ENCODE measurements at places on chromosomes 3 and 15. TPM values are rescaled to one million over a fixed set of nuclear protein-coding genes. Genes with fewer than 3 reads are reported as not detected.

DNA sequence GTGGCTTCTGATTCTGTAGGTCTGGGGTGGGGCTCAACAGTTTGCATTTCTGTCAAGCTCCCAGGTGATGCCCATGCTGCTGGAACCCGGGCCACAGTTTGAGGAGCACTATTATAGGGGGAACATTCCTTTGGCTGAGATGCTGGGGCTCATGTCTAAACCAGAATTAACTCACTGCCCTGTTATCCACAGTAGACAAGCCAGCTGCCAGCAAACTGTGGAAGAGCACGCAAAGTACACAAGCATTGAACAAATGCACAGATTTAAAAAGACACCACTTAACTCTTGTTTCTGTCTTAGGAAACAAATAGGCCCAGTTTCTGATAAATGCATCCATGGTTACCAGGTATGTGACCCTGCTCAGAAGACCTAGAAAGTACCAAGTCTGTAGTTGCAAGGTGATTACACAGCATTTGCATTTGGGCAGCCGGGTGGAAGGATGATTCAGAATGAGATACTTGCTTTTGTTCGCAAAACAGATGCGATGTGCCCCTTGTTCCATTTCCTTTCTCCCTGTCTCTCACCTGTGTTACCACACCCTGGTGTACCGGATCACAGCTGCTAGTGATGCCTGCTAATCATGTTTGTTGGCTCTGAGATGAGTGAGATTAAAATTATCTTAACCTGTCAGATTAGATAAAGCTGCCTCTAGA is 12.4 kb downstream of the GYG1 start:
- no peaks in the 10 kb centered on the region for H3K27me3 ChIP-seq
- no peak for DNase-seq
- H3K27ac ChIP-seq, result no peak overlapping the region
- no peaks in the 10 kb centered on the region for H3K4me1 ChIP-seq
- no peak overlapping the region for H3K4me3 ChIP-seq

- no peaks in the 10 kb centered on the region for H3K27me3 ChIP-seq
- no peak overlapping the region for H3K27ac ChIP-seq
- peaks cover 12% of the 10 kb centered on the region for H3K4me1 ChIP-seq
- no peak for DNase-seq
Observed at GRCh38 chr15:38088971-38089370, 154.5 kb downstream of the TMCO5A start.

- H3K4me1 ChIP-seq, result peaks cover 13% of the 10 kb centered on the region
- no peaks in the 10 kb centered on the region for H3K27me3 ChIP-seq
- no peak overlapping the region for H3K4me3 ChIP-seq
- no peaks in the 10 kb centered on the region for H3K36me3 ChIP-seq
Observed at GRCh38 chr15:75641179-75641503, 1.1 kb upstream of the IMP3 start.

ATP13A5 gene
- polyA plus RNA-seq, result 0.26 TPM

ZSCAN2 gene
- 18.6 TPM for polyA plus RNA-seq

DZIP1L gene
- 6.6 TPM for polyA plus RNA-seq

PLSCR4 gene
- 42.5 TPM for polyA plus RNA-seq

DNA sequence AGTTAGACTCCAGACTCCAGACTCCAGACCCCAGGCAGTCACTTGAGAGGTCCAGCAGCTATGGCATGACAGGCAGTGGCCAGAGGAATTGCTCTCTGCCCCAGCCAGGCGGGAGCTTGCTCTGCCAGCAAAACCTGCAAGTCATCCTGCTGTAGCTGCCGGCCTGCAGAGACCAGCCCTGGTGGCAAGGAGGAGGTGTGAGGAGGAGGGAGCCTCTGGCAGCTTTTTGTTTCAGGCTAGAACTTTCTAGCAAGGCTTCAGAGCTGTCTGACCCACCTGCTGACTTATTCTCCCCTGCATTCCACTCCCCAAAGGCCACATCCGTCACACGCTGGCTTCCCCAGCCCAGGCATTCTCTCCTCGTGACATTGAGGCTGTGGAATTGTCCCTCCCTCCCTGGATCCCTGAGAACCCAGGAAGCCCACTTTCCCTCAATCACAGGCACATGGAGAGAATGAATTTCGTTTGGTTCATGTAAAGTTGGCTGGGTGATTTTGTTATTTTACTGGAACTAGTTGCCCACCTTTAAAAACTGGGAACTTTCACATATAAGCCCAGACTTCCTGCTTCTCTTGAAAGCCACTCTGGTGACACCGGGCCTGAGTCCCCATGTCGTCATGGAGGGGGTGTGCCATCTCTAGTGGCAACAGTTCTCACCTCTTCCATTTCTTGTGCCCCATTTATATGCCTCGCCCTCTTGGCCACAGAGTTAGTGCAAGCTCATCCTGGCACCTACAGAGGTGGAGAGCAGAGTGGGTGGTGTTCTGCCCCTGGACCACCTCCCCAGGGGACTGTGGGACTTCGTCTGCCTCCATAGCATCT is 82.7 kb downstream of the ABHD5 start:
- H3K36me3 ChIP-seq, result no peaks in the 10 kb centered on the region
- H3K27ac ChIP-seq, result no peak overlapping the region
- DNase-seq, result peak; percentile 57
- no peaks in the 10 kb centered on the region for H3K27me3 ChIP-seq
- H3K4me3 ChIP-seq, result no peak overlapping the region

DNA sequence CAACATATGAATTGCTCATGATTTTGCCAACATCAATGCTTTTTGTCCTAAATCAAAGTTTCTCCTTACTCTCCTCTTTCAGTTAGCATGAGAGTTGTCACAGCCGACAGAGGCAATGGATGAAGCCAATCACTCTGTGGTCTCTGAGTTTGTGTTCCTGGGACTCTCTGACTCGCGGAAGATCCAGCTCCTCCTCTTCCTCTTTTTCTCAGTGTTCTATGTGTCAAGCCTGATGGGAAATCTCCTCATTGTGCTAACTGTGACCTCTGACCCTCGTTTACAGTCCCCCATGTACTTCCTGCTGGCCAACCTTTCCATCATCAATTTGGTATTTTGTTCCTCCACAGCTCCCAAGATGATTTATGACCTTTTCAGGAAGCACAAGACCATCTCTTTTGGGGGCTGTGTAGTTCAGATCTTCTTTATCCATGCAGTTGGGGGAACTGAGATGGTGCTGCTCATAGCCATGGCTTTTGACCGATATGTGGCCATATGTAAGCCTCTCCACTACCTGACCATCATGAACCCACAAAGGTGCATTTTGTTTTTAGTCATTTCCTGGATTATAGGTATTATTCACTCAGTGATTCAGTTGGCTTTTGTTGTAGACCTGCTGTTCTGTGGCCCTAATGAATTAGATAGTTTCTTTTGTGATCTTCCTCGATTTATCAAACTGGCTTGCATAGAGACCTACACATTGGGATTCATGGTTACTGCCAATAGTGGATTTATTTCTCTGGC is 2.5 kb downstream of the OR4F6 start:
- no peaks in the 10 kb centered on the region for H3K4me1 ChIP-seq
- no peak overlapping the region for H3K27ac ChIP-seq
- no peaks in the 10 kb centered on the region for H3K27me3 ChIP-seq
- no peaks in the 10 kb centered on the region for H3K36me3 ChIP-seq
- H3K4me3 ChIP-seq, result no peak overlapping the region

CKMT1B gene
- polyA plus RNA-seq, result 0.57 TPM

DNA sequence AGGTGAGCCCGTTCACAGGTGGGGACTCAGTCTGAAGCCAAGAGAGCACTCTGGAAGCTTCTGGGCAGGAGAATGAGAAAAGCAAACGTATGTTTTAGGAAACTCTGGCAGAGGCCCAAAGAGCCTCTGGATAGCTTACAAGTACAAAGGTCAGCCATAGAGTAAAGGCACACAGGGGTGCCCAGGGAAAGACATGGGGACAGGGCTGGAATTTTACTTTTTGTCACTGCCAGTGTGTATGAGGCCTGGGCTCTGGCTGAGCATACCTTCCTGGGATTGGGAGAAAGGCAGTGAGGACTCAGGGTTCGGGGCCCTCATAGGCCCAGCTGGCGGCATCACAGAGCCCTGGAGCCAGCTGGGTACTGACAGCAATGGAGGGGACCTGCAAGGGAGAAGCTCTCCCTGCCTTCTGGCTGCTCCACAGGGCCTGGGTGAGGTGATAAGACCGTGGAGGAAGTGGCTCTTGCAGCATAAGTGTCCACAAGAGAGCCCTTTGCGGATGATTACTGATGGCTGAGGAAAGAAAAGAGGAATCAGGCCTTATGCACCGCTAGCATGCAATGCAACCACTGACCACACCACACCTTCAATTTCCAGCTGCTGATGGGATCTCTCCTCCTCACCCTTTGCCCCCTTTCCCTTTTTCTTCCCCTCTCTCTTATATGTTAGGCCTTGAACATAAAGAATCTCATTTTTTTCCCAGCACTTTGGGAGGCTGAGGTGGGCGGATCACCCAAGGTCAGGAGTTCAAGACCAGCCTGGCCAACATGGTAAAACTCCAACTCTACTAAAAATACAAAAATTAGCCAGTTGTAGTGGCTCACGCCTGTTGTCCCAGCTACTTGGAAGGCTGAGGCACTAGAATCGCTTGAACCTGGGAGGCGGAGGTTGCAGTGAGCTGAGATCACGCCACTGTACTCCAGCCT is 25.1 kb upstream of the BCL2L10 start:
- no peaks in the 10 kb centered on the region for H3K36me3 ChIP-seq
- no peaks in the 10 kb centered on the region for H3K27me3 ChIP-seq
- peaks cover 9% of the 10 kb centered on the region for H3K4me1 ChIP-seq
- H3K27ac ChIP-seq, result no peak overlapping the region

DNA sequence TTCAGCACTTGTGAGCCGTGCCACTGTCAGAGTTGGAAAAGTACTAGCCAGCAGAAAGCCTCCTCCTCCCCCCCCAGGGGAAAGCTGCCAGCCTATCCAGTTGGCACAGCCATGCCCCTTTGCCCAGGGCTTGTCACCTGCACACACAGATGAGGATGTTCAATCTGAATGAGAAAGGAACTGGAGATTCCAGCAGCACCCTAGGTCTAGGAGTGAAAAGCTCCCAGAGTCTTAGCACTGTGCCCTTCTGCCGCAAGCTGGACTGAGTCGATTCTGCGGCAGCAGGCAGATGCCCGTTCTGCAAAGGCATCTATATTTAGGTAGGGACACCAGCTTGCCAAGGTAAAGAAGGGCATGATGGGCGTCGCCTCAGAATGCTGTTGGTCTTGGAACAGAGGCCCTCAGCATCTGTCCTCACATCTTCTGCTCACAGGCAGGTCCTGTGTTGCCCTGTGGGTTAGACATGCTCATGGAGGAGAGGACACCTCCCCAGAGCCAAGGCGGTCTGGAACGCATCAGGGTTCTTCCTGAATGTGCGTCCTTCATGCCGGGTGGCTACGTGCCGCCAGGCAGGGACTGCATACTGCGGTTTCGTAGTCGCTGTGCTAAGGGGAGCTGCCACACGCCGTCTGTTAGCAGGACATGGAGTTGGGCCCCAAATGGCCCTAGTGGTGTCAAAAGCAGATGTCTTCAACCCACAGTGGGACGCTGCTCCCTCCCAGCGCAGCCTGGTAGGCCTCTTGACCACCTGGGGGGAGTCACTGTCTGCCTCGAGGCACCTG is 109.5 kb downstream of the VGLL4 start:
- no peak for DNase-seq
- H3K27me3 ChIP-seq, result no peaks in the 10 kb centered on the region
- no peak overlapping the region for H3K4me3 ChIP-seq
- H3K4me1 ChIP-seq, result peaks cover 23% of the 10 kb centered on the region
